ENCODE measurements at places on chromosomes 13 and 19. TPM values are rescaled to one million over a fixed set of nuclear protein-coding genes. Genes with fewer than 3 reads are reported as not detected.

DNA sequence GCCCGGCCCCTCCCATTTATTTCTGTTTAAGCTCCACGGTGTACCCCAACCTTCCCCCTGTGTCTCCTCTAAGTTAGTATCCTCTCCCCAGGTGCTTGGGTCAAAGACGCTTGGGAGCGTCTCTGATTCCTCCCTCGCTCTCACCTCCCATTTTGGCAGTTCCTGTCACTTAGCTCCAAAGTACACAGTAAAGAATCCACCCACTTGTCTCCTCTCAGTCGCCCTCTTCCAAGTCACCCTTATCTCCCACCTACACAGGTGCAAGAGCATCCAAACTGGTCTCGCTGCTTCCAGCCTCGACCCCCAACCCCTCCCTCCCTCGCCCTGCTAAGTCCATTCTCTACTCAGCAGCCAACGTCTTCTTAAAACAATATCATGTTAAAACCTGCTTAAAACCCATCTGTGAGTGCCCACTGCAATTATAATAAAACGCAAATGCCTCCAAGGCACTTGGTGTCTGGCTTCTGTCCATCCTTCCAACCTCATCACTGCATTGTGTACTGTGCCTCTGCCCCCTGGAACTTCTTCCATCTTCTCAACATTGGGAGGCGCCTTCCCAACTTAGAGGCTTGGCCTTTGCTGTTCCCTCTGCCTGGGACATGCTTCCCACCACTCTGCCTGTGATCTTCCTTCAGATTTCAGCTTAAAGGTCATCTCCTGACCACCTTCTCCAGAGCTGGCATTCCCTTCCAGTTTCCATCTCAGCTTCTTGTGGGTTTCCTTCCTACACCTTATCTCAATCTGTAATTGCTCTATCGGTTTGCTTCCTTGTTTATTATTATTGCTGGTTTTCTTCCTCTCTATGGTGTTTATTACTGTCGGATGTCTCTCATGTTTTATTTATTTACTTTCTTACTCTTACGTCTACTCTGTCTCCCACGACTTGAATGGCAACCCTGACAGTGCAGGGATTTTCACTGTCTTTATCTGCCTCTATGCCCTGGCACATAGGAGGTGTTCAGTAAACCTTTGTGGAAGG, 9.5 kb upstream of the KLK14 start:
- no peak overlapping the region for H3K4me3 ChIP-seq
- H3K27me3 ChIP-seq, result no peaks in the 10 kb centered on the region
- peak overlapping the region; percentile 30 for H3K27ac ChIP-seq
- no peaks in the 10 kb centered on the region for H3K4me1 ChIP-seq

DNA sequence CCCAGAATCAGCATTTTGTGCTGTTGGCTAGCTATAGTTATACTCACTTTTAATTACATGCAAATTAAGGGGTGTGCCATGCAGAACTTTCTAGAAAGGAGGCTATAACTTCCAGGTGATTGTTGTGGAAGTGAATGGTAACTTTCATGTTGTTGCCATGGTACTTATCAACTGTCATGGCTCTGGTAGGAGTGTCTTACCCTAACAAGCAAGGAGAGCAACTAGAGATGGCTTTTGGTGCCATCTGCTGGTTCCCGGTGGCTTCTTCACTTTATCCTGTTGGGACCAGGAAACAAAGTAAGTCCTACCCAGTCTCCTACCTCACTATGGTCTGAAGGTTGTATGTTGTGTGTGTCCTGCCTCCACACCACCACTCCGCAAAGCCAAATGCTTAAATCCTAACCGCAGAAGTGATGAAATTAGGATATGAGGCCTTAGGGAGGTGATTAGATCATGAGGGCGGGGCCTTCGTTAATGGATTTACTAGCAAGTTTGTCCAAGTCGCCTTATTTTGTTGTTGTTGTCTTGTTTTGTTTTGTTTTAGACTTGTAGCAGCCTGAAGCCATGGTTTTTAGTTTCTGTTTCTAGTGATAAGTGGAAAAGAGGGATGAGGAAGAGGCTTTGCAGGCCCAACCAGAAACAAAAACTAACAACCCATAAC, 22.6 kb downstream of the FBXL12 start:
- H3K4me3 ChIP-seq, result no peak overlapping the region
- H3K27me3 ChIP-seq, result no peaks in the 10 kb centered on the region
- peak; percentile 85 for DNase-seq
- no peaks in the 10 kb centered on the region for H3K4me1 ChIP-seq
- H3K36me3 ChIP-seq, result no peaks in the 10 kb centered on the region

GRCh38 chr13:113723410-113724015, 35.5 kb upstream of the TMEM255B start:
- DNase-seq, result no peak
- no peak overlapping the region for H3K27ac ChIP-seq
- H3K4me1 ChIP-seq, result no peaks in the 10 kb centered on the region
- no peaks in the 10 kb centered on the region for H3K36me3 ChIP-seq

DNA sequence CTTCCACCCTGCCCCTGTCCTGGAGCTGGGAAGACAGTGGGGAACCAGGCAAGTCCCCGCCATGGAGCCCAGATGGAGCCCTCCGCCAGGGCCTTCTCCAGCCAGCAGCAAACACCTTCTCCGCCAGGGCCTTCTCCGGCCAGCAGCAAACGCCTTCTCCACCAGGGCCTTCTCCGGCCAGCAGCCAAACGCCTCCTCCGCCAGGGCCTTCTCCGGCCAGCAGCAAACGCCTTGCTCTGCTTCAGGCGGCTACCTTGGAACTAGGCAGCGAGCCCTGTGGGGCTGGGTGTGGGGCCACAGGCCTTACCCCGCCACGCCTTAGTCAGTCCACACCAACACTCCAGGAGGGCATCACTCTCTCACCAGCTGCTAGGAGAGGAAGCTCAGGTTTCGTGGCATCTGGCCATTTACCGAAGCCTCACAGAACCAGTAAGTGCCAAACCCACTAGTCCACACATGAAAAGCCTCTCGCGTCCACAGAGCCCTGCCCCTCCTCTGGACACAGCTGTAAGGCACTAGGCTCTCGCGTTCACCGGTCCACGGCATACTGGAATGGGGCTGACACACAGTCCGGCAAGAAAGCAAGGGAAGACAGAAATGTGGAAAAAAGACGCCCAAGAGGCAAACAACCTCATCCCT, 41.0 kb downstream of the MLLT1 start:
- H3K4me3 ChIP-seq, result no peak overlapping the region
- H3K4me1 ChIP-seq, result peaks cover 81% of the 10 kb centered on the region
- no peaks in the 10 kb centered on the region for H3K27me3 ChIP-seq
- DNase-seq, result no peak

DNA sequence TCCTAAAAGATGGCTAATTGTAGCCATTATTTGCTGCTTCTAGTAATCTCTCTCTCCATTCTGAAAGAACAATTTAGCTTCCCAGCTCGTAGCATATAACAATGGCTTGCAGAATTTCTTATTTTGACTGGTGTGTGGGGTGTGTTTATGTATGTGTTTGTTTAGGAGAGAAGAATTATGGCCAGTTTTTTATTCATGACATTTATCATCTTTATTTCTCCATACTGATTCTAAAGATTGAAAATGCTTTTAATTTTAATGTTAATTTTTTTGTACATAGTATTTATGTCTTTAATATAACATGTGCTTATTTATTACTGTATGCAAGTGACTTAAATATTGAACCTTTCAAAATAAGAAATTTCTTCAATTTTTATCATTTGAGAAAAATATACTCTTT, 115.8 kb upstream of the TMTC4 start:
- H3K27ac ChIP-seq, result no peak overlapping the region
- H3K4me3 ChIP-seq, result no peak overlapping the region
- H3K4me1 ChIP-seq, result no peaks in the 10 kb centered on the region
- no peaks in the 10 kb centered on the region for H3K36me3 ChIP-seq

DNA sequence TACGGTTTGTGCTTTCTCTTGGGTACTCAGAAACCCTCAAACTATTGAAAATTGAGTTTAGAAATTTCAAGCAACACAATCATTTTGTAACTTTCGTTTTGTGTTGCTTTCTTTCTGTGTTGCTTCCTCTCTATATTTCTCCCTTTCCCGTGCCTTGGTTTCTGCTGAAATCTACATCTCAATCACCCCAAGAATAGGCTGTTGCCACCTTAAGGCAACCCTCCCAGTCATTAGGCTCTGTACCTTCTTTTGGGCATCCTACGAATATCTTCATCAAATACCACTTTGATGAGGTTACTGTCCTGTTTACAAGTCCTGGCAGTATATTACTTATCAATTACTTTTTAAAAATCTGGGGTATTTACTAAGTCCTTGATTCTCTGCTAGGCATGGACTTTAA, 621.6 kb downstream of the GPC6 start:
- H3K4me1 ChIP-seq, result no peaks in the 10 kb centered on the region
- H3K27ac ChIP-seq, result no peak overlapping the region
- no peaks in the 10 kb centered on the region for H3K36me3 ChIP-seq
- H3K27me3 ChIP-seq, result no peaks in the 10 kb centered on the region
- H3K4me3 ChIP-seq, result no peak overlapping the region

GRCh38 chr13:63636316-63636993, 2220.8 kb upstream of the PCDH20 start:
- no peaks in the 10 kb centered on the region for H3K36me3 ChIP-seq
- H3K4me1 ChIP-seq, result no peaks in the 10 kb centered on the region

- H3K4me1 ChIP-seq, result no peaks in the 10 kb centered on the region
- no peak overlapping the region for H3K4me3 ChIP-seq
- H3K36me3 ChIP-seq, result no peaks in the 10 kb centered on the region
- DNase-seq, result no peak
- no peak overlapping the region for H3K27ac ChIP-seq
These were observed 119.5 kb downstream of the ZAR1L start for GRCh38 chr13:32195713-32196112.

DNA sequence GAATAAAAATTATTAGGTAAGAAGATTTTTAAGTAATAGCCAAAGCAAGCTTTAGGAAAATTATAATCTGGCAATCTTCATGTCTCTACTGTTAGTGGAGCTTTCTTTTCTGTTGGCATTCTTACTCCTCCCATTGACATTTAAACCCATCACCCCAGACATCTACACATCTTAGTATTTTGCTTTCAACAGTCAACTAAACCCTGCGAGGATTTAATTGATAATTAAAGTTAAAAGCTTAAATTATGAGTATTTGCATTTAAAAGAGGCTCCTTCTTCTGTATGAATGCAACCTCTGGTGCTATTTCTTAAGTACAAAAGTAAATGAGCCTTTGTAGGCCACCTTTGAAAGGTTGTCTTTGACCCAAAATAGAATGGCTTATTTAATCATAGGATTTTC, 148.1 kb downstream of the DACH1 start:
- H3K4me3 ChIP-seq, result no peak overlapping the region
- DNase-seq, result no peak
- no peaks in the 10 kb centered on the region for H3K4me1 ChIP-seq
- H3K27me3 ChIP-seq, result no peaks in the 10 kb centered on the region
- no peak overlapping the region for H3K27ac ChIP-seq

DNA sequence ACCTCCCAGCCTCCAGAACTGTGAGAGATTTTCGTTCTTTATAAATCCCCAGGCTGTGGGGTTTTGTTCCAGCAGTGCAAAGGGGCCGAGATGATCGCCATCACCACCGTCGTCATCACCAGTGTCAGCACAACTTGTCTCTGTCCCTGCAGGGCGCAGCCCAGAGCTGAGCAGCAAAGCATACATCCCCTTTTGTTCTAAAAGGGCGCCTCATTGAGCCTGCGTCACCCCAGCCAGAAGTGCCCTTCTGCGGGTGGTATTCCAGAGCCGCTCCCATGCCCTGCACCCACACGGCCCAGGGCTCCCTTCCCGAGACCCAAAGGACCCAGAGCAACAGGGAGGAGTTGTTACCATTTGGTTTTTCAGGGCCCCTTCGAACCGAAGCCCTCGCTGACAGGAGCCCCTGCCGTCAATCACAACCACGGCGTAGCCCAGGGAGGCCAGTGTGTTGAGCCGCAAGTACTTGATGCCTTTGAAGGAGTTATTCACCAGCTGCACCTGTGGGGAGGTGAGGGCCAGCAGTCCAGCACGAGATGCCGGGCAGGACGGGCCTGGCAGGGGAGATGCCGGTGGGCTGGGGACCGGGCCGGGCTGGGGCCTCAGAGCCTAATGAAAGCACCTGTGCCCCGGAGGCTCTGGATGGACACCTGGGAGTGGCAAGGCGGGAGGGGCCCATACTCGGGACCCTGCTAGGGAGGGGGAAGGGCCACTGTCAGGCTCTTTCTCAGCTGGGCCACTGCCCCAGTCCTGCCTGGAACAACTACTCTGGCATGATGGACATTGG, 14.4 kb upstream of the MYDGF start:
- H3K27me3 ChIP-seq, result no peaks in the 10 kb centered on the region
- no peak overlapping the region for H3K4me3 ChIP-seq
- DNase-seq, result no peak
- H3K36me3 ChIP-seq, result peaks cover 11% of the 10 kb centered on the region

GRCh38 chr19:40193587-40193849, 2.3 kb downstream of the MAP3K10 start:
- no peaks in the 10 kb centered on the region for H3K36me3 ChIP-seq
- no peak overlapping the region for H3K27ac ChIP-seq
- H3K27me3 ChIP-seq, result no peaks in the 10 kb centered on the region
- DNase-seq, result no peak
- no peak overlapping the region for H3K4me3 ChIP-seq

DNA sequence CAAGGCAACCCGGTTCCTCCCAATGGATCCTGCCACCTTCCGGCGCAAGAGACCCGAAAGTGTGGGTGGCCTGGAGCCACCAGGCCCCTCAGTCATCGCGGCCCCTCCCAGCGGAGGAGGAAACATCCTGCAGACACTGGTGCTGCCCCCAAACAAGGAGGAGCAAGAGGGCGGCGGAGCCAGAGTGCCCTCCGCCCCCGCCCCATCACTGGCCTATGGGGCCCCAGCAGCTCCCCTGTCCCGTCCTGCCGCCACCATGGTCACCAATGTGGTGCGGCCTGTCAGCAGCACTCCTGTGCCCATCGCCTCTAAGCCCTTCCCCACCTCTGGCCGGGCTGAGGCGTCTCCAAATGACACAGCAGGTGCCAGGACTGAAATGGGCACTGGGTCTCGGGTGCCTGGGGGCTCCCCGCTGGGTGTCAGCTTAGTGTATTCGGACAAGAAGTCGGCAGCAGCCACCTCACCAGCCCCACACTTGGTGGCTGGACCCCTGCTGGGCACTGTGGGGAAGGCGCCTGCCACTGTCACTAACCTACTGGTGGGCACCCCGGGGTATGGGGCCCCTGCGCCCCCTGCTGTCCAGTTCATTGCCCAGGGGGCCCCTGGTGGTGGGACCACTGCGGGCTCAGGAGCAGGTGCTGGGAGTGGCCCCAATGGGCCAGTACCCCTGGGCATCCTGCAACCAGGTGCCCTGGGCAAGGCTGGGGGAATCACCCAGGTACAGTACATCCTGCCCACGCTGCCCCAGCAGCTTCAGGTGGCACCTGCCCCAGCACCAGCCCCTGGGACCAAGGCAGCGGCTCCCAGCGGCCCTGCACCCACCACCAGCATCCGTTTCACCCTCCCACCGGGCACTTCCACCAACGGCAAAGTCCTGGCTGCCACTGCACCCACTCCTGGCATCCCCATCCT, 11.2 kb upstream of the PRR19 start:
- no peaks in the 10 kb centered on the region for H3K4me1 ChIP-seq
- H3K27me3 ChIP-seq, result no peaks in the 10 kb centered on the region
- no peak overlapping the region for H3K4me3 ChIP-seq
- H3K27ac ChIP-seq, result no peak overlapping the region

DNA sequence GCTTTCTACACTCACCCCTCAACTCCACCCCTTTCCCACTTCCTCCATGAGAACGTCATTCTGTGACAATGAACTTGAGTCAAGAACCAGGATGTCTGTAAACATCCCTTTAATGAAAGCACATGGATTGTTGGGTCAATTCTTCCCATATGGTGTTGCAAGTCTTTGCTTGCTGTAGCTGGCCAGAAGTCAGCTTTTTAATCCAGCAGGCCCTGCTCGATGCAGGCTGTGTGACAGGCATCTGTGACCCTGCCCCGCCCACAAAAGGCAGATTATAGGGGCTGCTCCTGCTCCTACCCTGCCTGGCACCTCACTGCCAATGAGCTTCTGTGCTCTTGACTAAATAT, 78.0 kb downstream of the STARD13 start:
- no peaks in the 10 kb centered on the region for H3K4me1 ChIP-seq
- H3K27ac ChIP-seq, result peak overlapping the region; percentile 77

Gene GIPC3
- 0.66 TPM for total RNA-seq

Gene ITGBL1
- 8.2 TPM for total RNA-seq

Gene POU4F1
- not detected for total RNA-seq

Gene SBK2
- total RNA-seq, result not detected

All from breast epithelium (tissue), 4 donors.